ENCODE measurements at places on chromosomes 3 and 15. TPM values are rescaled to one million over a fixed set of nuclear protein-coding genes. Genes with fewer than 3 reads are reported as not detected.

GRCh38 chr3:171165499-171165921 is 139.0 kb upstream of the SLC2A2 start:
- DNase-seq = no peak

- peak; percentile 16 for DNase-seq
Measured at GRCh38 chr3:33385423-33385822, 54.8 kb downstream of the UBP1 start.

GRCh38 chr15:98771541-98771940 is 123.2 kb downstream of the IGF1R start:
- peak; percentile 77 for DNase-seq

Gene AHSG
- polyA plus RNA-seq = not detected

GRCh38 chr15:41655716-41656115 is 4.5 kb upstream of the MGA start:
- no peak for DNase-seq

- DNase-seq = no peak
Measured at GRCh38 chr15:58139989-58140522, 1.9 kb downstream of the AQP9 start.

DNA sequence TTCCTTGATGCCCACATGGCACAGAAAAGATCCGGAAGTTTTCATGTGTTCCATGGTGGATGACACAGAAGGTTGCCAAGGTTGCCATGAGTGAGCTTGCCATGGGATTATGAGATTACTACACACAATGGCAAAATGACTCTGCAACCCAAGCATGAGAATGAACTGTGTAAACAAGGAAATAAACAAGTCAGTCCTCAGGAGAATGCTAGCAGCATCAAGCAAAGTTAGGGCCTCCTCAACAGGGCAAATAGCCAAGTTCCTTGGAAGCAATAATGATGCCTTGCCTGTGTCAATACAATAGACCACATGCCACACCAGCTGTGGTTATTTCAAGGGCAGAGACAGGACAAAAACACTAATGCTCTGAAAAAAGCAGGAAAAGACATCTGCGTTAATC is 41.8 kb downstream of the AQR start:
- DNase-seq = no peak

Gene COL7A1
- 11.9 TPM for polyA plus RNA-seq

DNA sequence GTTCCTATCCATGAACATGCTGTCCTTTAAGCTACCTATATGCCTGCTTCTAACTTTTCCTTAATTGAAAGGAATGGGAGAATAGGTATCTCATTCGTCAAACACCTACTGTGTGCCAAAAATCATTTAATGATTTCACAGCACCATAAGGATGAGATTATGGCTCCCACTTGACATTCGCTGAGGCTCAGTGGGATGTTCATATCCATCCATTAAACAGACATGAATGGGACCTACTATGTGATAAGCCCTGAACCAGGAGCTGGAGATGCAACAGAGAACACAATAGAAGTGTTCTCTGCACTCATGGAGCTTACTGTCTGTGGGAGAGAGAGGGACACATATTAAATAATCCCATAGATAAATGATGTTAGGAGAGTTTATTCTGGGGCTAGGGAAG is 49.7 kb downstream of the HRH1 start:
- DNase-seq = no peak

- no peak for DNase-seq
Measured at GRCh38 chr15:52567871-52568600, 794 bp downstream of the ARPP19 start.

- DNase-seq = no peak
Measured at GRCh38 chr3:107561980-107562379, 39.2 kb downstream of the BBX start.

Gene FGF12
- polyA plus RNA-seq = 0.39 TPM

DNA sequence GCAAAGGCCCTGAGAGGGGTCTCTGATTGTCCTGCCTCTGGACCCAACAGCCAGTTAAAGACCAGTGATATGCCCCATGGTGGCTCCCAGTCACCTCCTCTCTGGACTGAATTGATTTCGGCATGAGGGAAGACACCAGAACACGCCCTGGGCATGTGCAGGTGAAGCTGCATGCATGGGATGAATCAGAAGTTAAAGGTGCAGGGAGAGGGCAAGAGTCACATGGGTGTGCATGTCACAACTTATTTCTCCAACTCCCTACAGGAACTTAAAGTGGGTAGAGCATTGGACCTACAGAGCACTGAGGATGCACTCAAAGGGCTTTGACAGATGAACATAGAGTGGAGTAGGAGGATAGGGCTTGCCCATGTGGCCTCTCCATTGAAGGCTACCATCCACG is 16.9 kb upstream of the RHCG start:
- DNase-seq = no peak

- no peak for DNase-seq
Measured at GRCh38 chr3:195282961-195283360, 12.0 kb upstream of the XXYLT1 start.

GRCh38 chr3:105427332-105427731 is 60.6 kb downstream of the ALCAM start:
- DNase-seq = no peak

Gene C3orf20
- polyA plus RNA-seq = 0.01 TPM

DNA sequence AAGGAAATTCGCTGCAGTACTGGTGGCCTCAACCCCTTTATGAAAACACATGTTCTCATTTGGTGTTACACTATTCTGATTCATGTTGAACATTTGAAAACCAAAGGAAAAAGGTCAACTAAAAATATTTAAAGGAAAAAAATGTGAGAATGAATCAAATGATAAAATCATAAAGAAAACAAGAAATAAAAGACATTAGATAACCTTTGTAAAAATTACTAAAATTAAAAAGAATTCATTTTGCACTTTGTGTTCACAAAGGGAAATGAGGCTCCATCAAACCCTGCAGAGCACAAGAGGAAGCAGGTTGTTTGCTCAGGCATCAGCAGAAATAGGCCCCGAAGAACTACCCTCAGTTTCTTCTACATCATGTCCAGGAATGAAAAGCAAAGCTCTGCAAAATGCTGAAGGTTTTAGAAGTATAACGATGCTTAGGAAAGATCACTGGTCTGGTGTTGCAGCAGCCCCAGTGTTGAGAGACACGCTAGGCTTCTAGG is 41.2 kb downstream of the MAP4 start:
- DNase-seq = no peak

Gene ADGRG7
- 25.9 TPM for polyA plus RNA-seq

Gene MESP1
- 0.69 TPM for polyA plus RNA-seq

DNA sequence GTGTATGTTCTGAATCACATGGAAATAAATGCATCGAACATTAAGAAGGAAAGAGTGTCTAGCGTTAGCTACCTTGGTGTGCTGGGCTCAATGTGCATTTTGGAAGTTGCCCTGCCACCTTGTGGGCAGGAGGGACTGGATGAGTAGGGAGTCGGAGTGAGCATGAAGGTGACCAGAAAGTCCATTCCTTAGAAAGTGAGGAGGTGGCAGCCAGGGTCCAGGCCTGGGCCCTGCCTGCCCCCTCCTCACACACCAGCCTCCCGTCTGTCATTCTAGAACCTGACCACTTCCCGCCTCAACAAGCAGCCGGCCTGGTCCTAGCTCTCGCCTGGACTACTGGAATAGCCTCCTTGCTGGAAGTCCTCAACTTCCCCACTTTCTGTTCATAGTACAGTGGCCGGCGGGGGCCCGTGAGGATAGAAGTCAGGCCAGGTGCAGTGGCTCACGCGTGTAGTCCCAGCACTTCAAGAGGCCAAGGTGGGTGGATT is 10.2 kb upstream of the GATA2 start:
- DNase-seq = no peak

DNA sequence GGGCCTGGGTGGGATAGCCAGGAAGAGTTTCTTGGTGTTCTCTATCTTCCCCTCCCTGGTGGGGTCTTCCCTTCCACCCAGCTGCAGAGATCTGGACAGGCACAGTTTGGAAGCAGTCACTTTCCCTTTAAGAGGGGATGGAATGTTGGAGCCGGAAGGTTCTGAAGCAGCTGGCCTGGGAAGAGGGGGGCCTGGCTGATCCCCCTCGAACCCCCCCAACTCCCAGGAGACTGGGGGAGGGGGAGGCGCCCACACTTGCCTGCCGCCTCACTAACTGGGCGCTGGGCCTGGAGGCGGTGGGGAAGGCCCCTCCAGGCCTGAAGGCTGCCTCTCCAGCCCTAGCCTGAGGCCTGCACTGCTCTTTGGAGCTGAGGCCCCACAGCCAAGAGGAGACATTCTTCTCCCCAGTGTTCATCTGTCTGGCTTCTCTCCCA is 1.4 kb downstream of the DVL3 start:
- DNase-seq = no peak

DNA sequence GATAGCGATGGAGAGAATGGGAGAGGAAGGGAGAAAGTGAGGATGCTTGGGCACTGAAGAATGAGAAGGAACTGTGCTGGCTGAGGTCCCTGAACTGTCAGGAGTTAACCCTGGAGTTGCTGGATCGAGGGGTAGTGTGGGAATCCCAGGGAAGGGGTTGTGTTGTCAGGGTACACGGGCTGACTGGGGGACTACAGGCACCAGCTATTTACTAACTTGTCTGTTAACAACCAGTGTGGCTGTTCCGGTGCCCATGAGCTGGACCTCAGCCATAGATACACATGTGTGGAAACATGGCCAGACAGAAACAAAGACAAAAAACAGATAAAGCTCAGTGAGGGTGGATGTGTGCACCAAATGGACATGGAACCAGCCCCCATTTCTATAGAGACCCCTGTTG is 55.1 kb downstream of the GASK1A start:
- DNase-seq = no peak

GRCh38 chr15:76239786-76240185 is 71.5 kb downstream of the ETFA start:
- no peak for DNase-seq

GRCh38 chr15:34642247-34642646 is 58.8 kb upstream of the GOLGA8B start:
- no peak for DNase-seq

DNA sequence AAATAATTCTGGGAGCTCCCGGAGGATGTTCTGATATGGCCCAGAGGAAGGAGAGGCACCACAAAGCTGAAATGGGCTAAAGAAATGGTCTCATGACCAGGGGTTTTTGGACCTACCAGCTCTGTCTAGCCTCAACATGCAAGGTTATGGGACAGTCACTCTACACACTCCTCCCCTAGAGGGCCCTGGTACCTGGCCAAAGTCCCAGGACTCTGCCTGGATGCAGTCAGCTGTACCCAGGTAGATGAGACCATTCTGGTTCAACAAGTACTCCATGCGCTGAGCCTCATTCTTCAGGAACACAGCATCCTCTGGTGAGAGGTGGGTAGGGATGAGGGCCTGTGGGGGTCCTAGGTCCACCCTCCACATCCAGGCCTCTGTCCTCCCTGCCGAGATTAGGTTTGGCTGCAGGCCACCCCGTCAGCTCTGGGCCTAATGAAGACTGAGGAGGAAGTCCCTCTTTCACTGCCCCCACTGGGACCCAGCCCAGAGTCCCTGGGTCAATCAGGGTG is 9.5 kb downstream of the EPB42 start:
- no peak for DNase-seq

Gene ATP8B4
- 2.4 TPM for polyA plus RNA-seq

DNA sequence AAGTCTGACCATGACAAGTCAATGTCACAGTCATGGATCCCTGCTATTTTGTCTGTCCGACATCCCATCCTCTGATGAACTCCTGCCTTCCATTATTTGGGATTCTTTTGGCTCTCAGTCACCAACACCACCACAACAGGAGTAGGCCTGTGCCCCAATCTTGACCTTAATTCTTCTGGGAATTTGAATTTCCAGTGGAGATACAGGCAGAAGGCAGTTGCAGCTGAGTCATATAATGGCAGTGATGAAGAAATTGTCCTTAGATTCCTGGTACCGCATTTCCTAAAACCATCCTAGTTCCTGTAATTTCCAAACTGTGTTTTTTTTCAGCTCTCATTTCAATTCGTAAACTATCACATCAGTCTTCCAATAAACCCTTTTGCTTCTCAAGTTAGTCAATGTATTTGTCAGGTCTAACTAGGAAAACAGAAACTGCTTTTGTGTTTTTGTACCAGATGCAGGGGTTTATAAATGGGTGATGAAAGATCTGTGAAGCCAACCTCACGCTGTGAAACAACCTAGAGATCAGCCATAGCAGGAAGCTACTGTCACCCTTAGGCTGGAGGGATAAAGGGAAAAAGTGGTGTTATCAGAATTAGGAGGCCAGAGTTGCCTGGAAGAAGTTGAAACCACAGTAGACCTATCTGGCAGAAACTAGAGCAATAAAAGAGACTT is 126.3 kb upstream of the TMEM108 start:
- no peak for DNase-seq

Gene WWTR1
- 18.2 TPM for polyA plus RNA-seq

GRCh38 chr3:136516656-136517055 is 235.5 kb downstream of the STAG1 start:
- DNase-seq = no peak

Gene VIPR1
- polyA plus RNA-seq = 80.2 TPM

Gene KIF7
- 0.27 TPM for polyA plus RNA-seq

- DNase-seq = no peak
Measured at GRCh38 chr15:91863621-91864255, 10.2 kb downstream of the SLCO3A1 start.

Gene PLAAT1
- not detected for polyA plus RNA-seq

DNA sequence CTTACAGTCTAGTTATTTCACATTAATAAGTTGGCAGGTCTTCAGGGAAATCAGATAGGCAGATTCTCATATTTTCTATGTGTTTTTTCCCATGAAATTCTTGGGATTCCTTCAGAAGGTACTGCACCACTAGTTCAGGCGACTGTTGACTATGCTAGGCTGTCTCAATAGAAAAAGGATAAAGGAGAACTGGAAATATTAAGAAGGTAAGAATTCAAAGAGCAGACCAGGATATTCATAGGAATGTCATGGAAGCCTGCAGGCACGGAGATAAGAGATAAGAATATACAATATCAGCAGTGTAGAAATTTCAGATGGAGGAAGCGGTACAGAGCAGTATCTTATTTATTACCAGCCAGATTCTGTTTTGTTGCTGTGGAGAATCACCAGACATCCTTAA is 432.1 kb upstream of the MDFIC2 start:
- no peak for DNase-seq

Gene STX19
- 3.4 TPM for polyA plus RNA-seq

DNA sequence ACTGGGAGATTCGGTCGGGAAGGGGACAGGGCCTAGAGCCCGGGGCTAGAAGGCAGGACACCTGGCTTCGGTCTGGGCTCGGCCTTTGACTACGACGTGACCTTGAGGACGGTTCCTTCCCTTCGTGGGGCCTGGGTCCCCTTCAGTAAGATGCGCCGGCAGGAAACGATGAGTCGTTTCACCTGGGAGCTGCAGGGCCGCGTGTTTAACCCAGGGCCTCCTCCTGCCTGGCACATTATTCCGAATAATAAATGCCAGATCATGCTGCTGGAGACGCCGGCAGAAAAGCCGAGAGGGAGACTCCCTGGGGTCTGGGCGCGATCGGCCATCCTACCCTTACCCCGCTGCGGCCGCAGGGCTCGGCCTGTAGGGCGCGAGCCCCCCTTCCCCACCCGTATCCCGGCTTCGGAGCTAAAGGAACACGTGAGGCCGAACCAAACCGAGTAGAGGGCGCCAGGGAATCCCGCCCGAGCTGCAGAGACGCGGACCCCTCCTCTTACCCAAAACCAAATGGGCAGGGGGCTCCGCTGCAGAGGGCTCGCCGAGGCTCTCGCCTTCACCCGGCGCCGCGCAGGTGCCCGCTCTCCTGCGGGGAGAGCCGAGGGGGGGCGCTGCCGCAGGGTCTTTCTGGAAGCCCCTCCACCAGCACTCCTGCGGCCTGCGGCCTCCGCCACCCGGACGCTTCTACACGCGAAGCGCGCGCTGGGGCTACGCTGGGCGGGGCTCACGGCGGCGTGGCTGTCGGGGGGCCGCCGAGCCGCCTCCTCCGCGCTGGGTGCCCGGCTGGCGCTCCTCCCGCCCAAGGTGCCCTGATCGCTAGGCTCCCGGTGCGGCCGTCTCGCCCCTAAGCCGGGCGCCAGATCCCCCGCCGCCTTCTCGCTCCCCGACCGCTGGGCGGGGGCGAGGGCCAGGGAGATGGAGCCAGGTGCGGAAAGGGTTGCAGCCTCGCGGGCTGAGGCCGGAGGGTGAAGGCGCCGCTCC is at the start of gene BDH1:
Gene BDH1 (minus strand): TSS at position 688 of the 981 bp plus-strand sequence. CDS start 9,525 bp downstream, outside the sequence.
- DNase-seq = peak; percentile 81
